Stimulated activated CD8-positive, alpha-beta memory T cell treated with anti-CD3 and anti-CD28 coated beads, Interleukin-4, amount 100 ng/mL, for 24 hours (primary cell): ENCODE measurements at places on chromosomes 3 and 15.

- no peak for DNase-seq
Measured at GRCh38 chr3:125194061-125194848, 18.3 kb downstream of the SLC12A8 start.

DNA sequence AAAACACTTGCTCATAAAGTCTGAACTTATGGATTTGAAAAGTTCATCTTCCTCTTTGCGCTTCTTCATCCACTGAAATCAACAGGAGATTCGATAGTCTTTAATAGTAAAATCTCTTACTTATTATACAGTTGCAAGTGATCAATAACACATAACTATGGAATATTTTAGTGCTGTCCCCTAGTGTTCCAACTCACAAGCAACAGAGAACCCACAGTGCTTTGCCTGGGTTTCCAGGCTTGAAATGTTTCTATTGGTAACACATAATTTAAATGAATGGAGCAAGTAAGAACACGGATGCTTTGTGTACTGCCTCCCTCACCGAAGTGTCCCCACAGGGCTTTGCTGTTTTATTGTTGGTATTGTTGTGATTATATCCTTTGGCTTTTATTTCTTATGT lies 93.5 kb downstream of the WDR72 start:
- DNase-seq, result no peak

DNA sequence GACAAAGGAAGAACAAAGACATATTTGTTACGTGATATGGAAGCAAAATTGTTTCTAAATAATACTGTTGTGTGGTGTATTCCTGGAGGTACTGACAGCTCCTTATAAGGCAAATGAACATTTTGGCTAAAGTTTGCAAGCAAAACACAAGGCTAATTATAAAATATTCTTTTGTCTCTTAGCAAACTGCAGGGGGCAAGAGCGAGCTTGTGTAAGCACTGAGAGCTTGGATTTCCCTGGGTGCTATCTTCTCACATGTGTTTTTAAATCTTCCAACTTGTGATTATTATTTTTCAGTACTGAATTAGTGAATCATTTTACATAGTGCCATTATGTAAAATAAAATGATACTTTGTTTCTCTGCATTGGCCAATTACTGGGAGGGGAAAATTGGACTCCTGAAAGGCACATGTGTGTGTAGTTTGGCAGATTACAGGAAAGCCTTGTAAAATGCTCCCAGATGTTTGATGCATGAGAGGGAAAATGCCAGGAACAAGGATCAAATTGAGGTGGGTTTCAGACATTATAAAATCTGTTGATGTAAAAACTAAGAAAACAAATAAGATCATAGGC lies 611.5 kb downstream of the AGBL1 start:
- no peak for DNase-seq

DNA sequence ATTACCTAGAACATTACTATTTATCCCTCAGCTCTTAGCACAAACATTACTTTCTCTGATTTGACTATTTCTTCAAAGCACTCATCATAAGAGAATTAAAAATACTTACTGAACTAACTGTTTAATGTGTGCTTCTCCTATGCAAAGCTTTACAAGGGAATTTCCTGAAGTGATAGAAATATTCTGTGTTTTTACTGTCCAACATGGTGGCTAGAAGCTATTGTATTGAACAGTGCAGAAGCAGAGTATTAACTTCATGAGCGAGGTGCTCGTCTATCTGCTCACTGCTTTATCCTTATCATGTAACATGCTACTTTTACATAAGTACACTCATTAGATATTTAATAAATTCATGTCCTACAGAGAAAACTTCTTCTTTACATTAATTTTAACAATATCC lies 239.1 kb downstream of the ISL2 start:
- DNase-seq, result no peak

GRCh38 chr15:31328428-31328968 lies 1.9 kb downstream of the KLF13 start:
- DNase-seq, result peak; percentile 74
